ENCODE measurements at places on chromosomes 7 and 10. TPM values are rescaled to one million over a fixed set of nuclear protein-coding genes. Genes with fewer than 3 reads are reported as not detected.

DNA sequence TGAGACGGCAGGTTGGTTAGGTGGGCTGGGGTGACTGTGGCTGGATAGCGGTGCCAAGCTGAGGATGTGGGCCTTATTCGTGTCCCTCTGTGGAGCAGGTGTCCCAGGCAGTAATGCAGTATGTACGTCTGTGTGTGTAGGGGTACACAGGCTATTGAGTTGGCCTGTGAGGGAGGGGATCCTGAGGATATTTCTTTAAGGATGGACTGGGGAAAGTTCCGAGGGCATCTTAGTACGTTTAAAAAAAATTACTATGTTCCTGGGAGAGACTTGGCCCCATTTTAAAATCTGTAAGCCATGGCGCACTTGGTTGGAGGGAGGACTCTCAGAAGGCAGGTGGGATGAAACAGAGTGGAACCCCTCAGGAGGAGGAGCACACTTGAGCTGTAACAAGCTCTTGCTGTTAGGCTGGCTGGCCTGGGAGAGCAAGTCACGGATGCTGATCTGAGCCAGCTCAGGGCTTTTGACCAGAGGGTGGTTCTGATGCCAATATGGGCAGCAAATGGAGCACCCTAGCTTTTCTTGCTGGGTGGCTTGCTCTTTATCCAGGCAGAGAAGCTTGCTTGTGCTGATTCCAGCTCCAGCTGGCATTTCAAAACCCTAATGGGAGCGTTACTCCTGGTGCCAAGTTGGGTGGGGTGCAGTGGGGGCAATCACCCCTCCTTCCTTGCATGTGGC, 765 bp downstream of the WBP1L start:
- H3K27ac ChIP-seq, result peak overlapping the region; percentile 88
- H3K36me3 ChIP-seq, result no peaks in the 10 kb centered on the region
- no peaks in the 10 kb centered on the region for H3K27me3 ChIP-seq
- peak overlapping the region; percentile 96 for H3K4me3 ChIP-seq
- DNase-seq, result peak; percentile 75

DNA sequence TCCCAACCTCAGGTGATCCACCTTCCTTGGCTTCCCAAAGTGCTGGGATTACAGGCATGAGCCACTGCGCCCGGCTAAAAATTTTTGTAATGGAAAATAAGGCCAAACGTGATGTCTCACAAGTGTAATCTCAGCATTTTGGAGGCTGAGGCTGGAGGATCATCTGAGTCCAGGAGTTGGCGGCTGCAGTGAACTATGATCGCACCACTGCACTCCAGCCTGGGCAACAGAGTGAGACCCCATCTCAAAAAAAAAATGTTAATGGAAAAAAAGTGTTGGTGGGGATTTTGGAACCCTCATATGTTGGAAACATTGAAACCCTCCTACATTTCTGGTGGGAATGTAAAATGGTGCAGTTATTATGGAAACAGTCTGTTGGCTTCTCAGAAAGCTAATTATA, 2.7 kb upstream of the SRPK2 start:
- no peak overlapping the region for H3K27ac ChIP-seq
- peak; percentile 6 for DNase-seq
- H3K27me3 ChIP-seq, result no peaks in the 10 kb centered on the region
- no peaks in the 10 kb centered on the region for H3K36me3 ChIP-seq
- H3K4me1 ChIP-seq, result peaks cover 8% of the 10 kb centered on the region

- no peak for DNase-seq
- H3K27me3 ChIP-seq, result no peaks in the 10 kb centered on the region
- H3K27ac ChIP-seq, result no peak overlapping the region
- H3K4me1 ChIP-seq, result peaks cover 2% of the 10 kb centered on the region
Measured at GRCh38 chr10:118305730-118306129, 36.4 kb downstream of the FAM204A start.

Gene CHAT
- total RNA-seq, result not detected

Gene PDZD8
- 38.3 TPM for total RNA-seq

Gene DKK1
- total RNA-seq, result 66.2 TPM

GRCh38 chr10:112961609-112962008, 11.6 kb downstream of the TCF7L2 start:
- no peak for DNase-seq
- no peaks in the 10 kb centered on the region for H3K27me3 ChIP-seq
- H3K27ac ChIP-seq, result no peak overlapping the region
- H3K4me3 ChIP-seq, result no peak overlapping the region

Gene DPCD
- 28.9 TPM for total RNA-seq

- peaks cover 44% of the 10 kb centered on the region for H3K36me3 ChIP-seq
- no peaks in the 10 kb centered on the region for H3K27me3 ChIP-seq
- no peak overlapping the region for H3K27ac ChIP-seq
- H3K4me3 ChIP-seq, result no peak overlapping the region
Measured at GRCh38 chr10:77832238-77832637, 94.3 kb downstream of the DLG5 start.

- peaks cover 18% of the 10 kb centered on the region for H3K4me1 ChIP-seq
- H3K27ac ChIP-seq, result no peak overlapping the region
Measured at GRCh38 chr7:151035902-151036301, 7.7 kb downstream of the ABCB8 start.

DNA sequence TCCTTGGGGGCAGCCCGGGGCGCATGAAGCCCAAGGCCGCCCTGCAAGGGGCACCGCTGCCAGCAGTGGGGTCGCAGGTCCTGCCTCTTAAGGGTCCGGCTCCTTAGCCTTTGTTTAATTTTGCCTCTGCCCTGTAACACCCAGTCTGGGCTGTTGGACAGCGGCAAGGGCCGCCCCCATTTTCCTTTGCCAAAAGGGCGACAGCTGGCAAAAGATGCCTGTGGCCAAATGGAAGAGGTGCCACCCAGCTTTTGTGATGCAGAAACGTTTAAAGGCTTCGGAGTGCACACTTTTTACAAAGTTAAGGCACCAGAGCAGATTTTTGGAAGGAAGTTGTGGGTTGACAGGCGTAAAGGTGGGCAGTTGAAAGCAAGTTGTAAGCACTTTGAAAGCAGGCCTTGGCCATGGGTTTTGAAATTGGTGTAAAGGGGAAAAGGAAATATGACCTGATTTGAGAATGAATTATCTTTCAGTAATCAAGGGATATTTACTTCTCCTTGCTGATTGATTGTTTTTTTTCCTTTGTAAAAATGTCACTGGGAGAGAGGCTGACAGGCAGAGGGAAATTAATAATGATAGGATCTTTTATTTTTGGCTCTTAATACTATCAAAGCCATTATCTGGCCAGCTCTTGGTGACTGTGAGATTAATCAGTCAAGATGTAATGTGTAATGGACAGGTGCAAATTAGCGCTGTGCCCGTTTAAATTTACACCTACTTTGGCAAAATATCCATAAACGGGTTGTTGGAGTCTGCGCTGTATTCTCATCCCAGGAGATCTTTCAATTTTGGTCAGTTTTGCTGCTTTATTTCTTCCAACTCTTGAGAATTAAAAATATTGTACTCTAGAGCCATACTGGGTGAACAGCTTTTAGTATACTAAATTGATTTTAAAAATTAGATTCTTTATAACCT, 1.2 kb downstream of the CASD1 start:
- H3K4me1 ChIP-seq, result peaks cover 15% of the 10 kb centered on the region
- peak overlapping the region; percentile 73 for H3K27ac ChIP-seq
- H3K4me3 ChIP-seq, result peak overlapping the region; percentile 91
- H3K27me3 ChIP-seq, result no peaks in the 10 kb centered on the region
- no peaks in the 10 kb centered on the region for H3K36me3 ChIP-seq
- DNase-seq, result peak; percentile 87

GRCh38 chr7:27737178-27737577, 2.8 kb upstream of the TAX1BP1 start:
- peaks cover 13% of the 10 kb centered on the region for H3K4me1 ChIP-seq
- H3K27ac ChIP-seq, result no peak overlapping the region
- no peak for DNase-seq
- H3K36me3 ChIP-seq, result no peaks in the 10 kb centered on the region

DNA sequence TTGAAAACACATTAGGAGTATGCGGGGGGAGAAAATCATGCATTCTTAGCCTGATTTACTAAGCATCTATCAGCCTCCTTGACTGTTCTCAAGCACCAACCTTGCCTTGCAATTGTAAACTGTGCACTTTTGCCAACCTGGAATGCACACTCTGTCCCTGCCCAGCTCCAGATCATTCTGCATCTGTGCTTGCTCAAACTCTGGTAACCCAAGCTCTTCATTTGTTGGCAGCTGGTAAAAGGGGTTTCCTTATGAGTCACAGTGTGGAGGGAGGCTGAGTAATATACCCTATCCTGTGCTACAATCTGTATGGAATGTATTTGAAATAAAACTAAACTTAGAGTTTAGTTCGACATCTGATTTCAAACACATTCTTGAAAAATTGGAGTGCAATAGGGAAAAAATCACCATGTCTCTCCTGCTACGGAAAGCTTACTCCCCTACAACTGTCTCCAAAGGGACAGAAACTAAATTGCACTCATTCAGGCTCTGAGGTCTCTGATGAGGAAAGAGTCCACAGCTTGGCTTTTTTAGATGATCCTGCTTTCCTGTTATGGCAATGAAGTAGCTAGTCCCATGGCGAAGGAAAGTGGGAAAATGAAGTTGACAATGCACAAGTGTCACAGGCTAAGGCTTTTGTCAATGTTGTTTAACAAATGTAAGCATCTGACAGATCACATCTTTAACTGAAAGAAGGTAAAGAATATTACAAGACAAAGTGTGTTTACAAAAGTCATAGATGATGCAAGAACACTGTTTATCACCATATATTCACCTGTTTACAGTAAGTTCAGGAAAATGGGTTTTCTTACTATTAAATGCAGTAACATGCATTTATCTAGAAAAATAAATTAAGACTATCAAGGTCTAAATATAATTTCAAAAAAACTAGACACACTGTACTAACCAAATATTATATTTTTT, 61.9 kb downstream of the TES start:
- peak overlapping the region; percentile 27 for H3K4me3 ChIP-seq
- H3K27ac ChIP-seq, result peak overlapping the region; percentile 88
- DNase-seq, result peak; percentile 66
- H3K27me3 ChIP-seq, result no peaks in the 10 kb centered on the region
- H3K36me3 ChIP-seq, result no peaks in the 10 kb centered on the region
- H3K4me1 ChIP-seq, result peaks cover 38% of the 10 kb centered on the region

Gene TLX1
- not detected for total RNA-seq

GRCh38 chr7:70717553-70718329, 414.2 kb upstream of the GALNT17 start:
- H3K27me3 ChIP-seq, result no peaks in the 10 kb centered on the region
- no peak overlapping the region for H3K4me3 ChIP-seq
- no peaks in the 10 kb centered on the region for H3K4me1 ChIP-seq
- H3K36me3 ChIP-seq, result no peaks in the 10 kb centered on the region
- H3K27ac ChIP-seq, result no peak overlapping the region
- no peak for DNase-seq

Gene TRIM50
- total RNA-seq, result not detected

DNA sequence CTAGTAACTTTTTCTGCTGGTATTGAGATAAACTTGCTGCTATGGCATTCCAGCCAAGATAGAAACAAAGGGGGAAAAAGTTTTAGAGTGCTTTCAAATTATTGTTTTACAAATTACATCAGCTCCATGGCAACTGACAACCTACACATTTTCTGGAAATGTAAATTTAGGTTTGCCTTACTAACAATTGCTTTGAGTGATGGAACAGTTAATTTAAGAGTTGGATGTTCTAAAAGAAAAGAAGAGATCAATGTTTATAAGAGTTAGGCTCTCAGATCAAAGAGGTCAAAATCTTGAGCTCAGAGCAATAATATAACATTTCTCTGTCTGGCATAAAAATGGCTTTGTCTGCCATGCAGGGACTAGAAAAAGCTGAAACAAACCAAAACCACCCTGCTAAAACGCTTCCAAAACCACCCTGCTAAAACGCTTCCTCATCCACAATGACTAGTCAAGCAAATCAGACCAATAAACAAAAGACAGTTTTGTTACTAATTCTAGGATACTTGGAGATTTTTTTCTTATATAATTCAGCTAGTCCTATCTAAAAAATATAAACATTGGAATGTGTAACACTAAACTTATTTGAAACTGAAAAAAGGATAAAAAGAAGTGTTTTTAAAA, 32.3 kb downstream of the ORC5 start:
- H3K4me3 ChIP-seq, result no peak overlapping the region

Gene HTR5A
- total RNA-seq, result not detected

GRCh38 chr10:124721330-124722045, 22.7 kb downstream of the FAM53B start:
- H3K27ac ChIP-seq, result no peak overlapping the region
- H3K36me3 ChIP-seq, result no peaks in the 10 kb centered on the region
- peak; percentile 69 for DNase-seq
- H3K4me3 ChIP-seq, result no peak overlapping the region

GRCh38 chr7:66169616-66170015, 35.5 kb upstream of the TPST1 start:
- H3K4me1 ChIP-seq, result peaks cover 10% of the 10 kb centered on the region
- H3K27me3 ChIP-seq, result no peaks in the 10 kb centered on the region
- DNase-seq, result no peak
- H3K36me3 ChIP-seq, result no peaks in the 10 kb centered on the region

DNA sequence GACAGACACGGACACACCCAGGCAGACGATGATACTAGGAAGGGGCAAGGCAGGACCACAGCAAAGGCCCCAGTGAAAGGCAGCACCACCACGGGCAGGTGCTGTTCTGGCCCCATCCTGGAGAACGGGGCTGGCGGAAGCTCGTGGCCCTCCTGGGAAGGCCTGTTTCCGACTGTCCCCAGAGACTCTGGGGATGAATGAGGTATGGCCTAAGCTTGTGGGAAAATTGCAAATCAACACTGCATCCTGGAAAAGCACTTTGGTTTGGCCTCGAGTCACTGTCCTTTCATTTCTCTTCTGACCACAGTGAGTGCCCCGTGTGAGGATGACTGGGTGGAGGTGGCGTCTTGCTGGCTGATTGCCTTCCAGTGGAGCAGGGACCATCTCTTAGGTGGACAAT, 81.6 kb upstream of the ANLN start:
- H3K36me3 ChIP-seq, result no peaks in the 10 kb centered on the region
- peaks cover 15% of the 10 kb centered on the region for H3K4me1 ChIP-seq
- peaks cover 11% of the 10 kb centered on the region for H3K27me3 ChIP-seq
- DNase-seq, result no peak

DNA sequence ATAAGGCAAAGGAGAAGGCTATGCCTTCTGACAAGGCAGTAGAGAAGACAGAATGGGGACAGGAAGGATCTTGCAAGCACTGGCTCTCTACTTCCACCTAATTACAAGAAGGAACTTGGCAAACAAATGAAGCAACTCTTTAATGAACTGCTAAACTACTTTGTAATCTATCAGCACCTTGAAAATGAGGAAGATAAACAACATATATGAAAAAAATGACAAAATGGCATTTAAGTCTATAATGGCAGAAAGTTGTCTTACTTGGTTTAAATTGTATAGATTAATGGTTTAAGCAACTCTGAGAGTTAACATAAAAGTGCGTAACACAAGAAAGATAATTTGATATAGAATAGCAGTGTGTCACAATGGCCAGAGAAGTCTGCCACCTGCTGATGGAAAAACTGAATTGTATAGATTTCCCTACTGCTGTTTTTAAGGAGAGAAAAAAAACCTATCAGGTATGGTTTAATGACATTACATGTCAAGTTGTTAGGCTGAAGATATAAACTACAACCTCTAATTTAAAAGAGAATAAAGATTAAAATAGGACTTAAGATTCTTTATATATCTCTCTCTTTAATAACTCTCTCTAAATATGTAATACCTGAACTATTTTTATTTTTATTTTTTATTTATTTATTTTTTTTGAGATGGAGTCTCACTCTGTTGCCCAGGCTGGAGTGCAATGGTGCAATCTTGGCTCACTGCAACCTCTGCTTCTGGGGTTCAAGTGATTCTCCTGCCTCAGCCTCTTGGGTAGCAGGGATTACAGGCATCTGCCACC, 11.8 kb downstream of the NT5C3A start:
- H3K4me1 ChIP-seq, result peaks cover 2% of the 10 kb centered on the region
- no peaks in the 10 kb centered on the region for H3K27me3 ChIP-seq
- H3K27ac ChIP-seq, result no peak overlapping the region
- no peak overlapping the region for H3K4me3 ChIP-seq

GRCh38 chr7:22386206-22386858, 29.4 kb upstream of the RAPGEF5 start:
- H3K27me3 ChIP-seq, result no peaks in the 10 kb centered on the region
- H3K27ac ChIP-seq, result no peak overlapping the region
- H3K36me3 ChIP-seq, result no peaks in the 10 kb centered on the region
- no peak overlapping the region for H3K4me3 ChIP-seq

Gene SKAP2
- total RNA-seq, result 19.5 TPM

Gene FLNC
- 93.7 TPM for total RNA-seq

Gene CRHR2
- total RNA-seq, result not detected

Data from osteoblast (primary cell).